ENCODE measurements at places on chromosomes 7 and 10. TPM values are rescaled to one million over a fixed set of nuclear protein-coding genes. Genes with fewer than 3 reads are reported as not detected.

ACSL5 gene
- 7.3 TPM for polyA plus RNA-seq

CPXM2 gene
- 2.0 TPM for polyA plus RNA-seq

PDGFA gene
- 18.3 TPM for polyA plus RNA-seq

GRCh38 chr10:36023939-36024338 is 381.8 kb upstream of the FZD8 start:
- DNase-seq = no peak

GRCh38 chr10:129910861-129911260 is 53.2 kb downstream of the EBF3 start:
- DNase-seq = no peak

Data from heart right ventricle (tissue), 16 donors.